A549 treated with CpdA at 1 μM for 4 hours (cell line): ENCODE measurements at places on chromosomes 1 and 21. TPM values are rescaled to one million over a fixed set of nuclear protein-coding genes. Genes with fewer than 3 reads are reported as not detected.

Gene PADI3
- total RNA-seq, result 1.3 to 1.9 TPM (median 1.5 TPM) in 5 replicates

Gene GBP1
- total RNA-seq, result 0.07 to 0.34 TPM (median 0.13 TPM) in 5 replicates

Gene SPATC1L
- total RNA-seq, result 0.07 TPM in 1 of 5 replicates, not detected in the others

Gene LCE1D
- total RNA-seq, result not detected in 5 replicates

Gene ACTN2
- 0.01 to 0.12 TPM in 2 of 5 replicates, not detected in the others for total RNA-seq

Gene AGBL4
- total RNA-seq, result not detected in 5 replicates

Gene OR6N1
- not detected in 5 replicates for total RNA-seq

Gene FABP3
- not detected in 5 replicates for total RNA-seq

Gene CASZ1
- total RNA-seq, result 1.7 to 2.5 TPM (median 1.8 TPM) in 5 replicates

Gene EPHA8
- 0.01 to 0.03 TPM in 2 of 5 replicates, not detected in the others for total RNA-seq

Gene LRRC53
- not detected in 5 replicates for total RNA-seq
